ENCODE measurements at places on chromosomes 16 and 17. TPM values are rescaled to one million over a fixed set of nuclear protein-coding genes. Genes with fewer than 3 reads are reported as not detected.

SMIM36 gene
- total RNA-seq: not detected

PRR29 gene
- 3.3 TPM for total RNA-seq

CIITA gene
- 103 TPM for total RNA-seq

CACNG3 gene
- not detected for total RNA-seq

KRT32 gene
- not detected for total RNA-seq

SULT1A4 gene
- 2.2 TPM for total RNA-seq

AATK gene
- 0.26 TPM for total RNA-seq

GRIN2C gene
- 0.07 TPM for total RNA-seq

CTRL gene
- total RNA-seq: 5.0 TPM

NPTX1 gene
- 9.3 TPM for total RNA-seq

PYDC1 gene
- total RNA-seq: not detected

CSF3 gene
- not detected for total RNA-seq

CALB2 gene
- total RNA-seq: not detected

SDR42E1 gene
- 8.9 TPM for total RNA-seq

NOS2 gene
- 0.06 TPM for total RNA-seq

HOXB7 gene
- 1.7 TPM for total RNA-seq

NTN1 gene
- total RNA-seq: 0.28 TPM

TMEM100 gene
- total RNA-seq: not detected

ASB16 gene
- total RNA-seq: not detected

P2RX5 gene
- total RNA-seq: 18.1 TPM

PLXDC1 gene
- 9.0 TPM for total RNA-seq

Measured in activated CD8-positive, alpha-beta memory T cell treated with anti-CD3 and anti-CD28 coated beads, Interleukin-2, amount 10 ng/mL, durations not matched to agents 7 days and 5 days (primary cell).